SJCRH30 (cell line): ENCODE measurements at places on chromosomes 4 and X.
A peak's percentile ranks its signal among the peaks of the same experiment; 100 is the strongest.

- DNase-seq, result no peak
Observed at GRCh38 chr4:83062739-83063138, 27.8 kb downstream of the COPS4 start.

- DNase-seq, result no peak
Observed at GRCh38 chr4:2923141-2923551, 40.1 kb downstream of the NOP14 start.

DNA sequence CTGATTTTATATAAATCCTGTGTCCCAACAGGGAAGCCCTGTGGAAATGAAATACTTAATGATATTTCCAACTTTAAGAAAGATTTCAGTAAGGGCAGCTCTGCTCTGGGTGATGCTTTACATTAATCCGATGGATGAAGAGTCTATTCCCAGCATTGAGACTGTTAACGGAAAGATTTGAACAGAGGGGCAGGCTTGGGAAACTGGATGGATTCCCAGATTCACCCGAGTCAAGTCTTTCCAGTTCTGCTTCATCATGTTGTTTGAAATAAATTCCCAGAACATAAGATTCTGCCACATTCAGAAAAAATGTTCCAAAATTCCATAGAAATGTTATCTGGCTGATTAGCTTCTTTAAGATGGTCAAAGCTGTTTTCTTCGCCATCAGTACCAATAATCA, 246.0 kb downstream of the FBXW7 start:
- no peak for DNase-seq

DNA sequence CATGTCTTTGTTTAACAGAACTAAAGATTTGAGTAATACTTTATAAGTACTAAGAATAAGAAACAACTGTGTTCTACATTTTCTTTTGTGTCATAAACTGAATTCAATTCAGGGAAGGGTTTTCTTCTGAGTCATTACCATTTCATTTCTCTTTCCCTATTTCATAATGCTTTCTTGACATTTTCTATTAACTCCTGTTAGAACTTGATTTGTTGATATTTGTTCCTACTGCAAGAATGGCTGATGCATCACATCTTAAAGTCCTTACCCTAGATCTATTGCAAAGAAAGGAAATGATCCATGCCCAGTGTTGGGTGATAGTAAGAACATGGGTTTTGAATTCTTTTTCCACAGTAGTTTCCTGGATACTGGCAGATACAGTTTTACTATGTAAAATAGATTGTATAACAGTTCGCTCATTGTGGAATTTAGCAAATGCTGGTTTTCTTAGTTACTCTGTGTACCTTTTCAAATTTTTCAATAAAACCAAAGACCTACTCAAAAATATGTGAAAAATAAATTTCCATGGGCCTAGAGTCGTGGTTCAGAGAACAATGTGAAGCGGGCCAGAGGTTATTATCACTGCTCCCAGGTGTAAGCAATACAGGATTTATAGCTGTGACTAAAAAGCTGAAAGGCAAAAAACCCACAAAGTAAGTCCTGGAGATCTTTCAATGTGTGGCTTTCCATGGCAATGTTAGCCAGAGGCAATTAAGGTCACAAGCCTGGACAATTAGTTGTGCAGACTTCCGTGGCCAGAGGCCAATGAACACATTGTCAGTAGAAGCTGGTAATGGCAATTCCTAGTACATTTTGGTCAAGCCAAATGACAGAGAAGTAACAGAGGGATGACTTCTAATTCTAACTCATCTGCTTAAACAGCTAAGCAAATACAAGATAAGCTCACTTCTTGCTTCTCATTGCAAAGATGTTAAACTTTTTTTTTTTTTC, 127.3 kb upstream of the FAT4 start:
- peak; percentile 47 for DNase-seq

- DNase-seq, result peak; percentile 30
Observed at GRCh38 chr4:118905566-118905965, 16.9 kb downstream of the SYNPO2 start.

- DNase-seq, result no peak
Observed at GRCh38 chrX:139811942-139812629, 104.1 kb upstream of the MCF2 start.

GRCh38 chr4:39529534-39529933, 2.3 kb upstream of the UGDH start:
- DNase-seq, result no peak

DNA sequence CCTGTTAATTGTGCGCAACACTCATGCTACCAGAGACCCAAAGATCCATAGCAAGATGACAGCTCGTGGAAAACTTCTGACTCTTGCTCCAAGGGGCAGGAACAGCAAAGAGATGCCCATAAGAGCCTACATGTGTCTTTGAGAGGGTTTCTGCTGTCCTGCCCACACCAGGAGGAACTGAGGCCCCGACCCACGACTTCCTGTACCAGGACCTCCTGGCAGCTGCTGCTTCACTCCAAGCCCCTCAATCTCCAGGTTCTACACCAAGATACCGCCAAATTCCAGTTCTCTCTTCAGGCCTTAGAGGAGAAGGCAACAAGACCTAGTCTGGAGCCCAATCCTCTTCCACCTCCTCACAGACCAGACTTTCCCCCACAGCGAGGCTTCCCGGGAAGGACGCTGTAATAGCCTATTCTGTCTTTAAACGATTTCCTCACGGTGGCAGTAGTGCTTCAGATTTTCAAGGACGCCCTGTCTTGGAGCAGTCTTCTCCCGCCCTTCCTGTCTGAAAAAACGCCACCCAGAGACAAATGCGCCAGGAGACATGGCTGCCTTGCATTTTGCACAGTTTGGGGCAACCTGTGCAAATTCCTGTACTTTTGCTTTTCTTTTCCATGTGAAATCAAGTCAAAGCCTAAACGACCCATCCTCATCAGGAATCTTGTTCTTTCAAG, 230.2 kb upstream of the STK26 start:
- DNase-seq, result no peak

DNA sequence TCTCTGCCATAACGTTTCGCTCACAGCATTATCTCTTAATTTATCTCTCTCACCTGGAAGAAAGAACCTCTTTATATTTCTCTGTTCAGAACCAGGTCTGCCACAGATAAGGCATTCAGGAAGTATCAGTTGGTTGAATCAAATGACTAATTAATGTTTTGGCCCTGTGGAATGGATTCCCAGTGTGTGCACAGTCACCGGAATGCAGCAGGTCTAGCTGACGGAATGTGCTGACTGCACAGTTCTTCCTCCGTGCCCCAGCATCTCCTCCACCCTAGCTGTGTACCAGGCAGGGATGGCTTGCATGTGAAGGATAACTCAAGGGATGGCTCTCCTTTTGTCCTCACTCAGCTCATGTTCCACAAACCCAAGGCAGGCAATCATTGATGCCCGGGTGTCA, 141.8 kb upstream of the MSX1 start:
- DNase-seq, result no peak

- no peak for DNase-seq
Observed at GRCh38 chr4:41670530-41670929, 78.0 kb downstream of the PHOX2B start.

GRCh38 chr4:139265654-139266053, 14.4 kb downstream of the MGARP start:
- DNase-seq, result no peak

- DNase-seq, result no peak
Observed at GRCh38 chrX:2432298-2432863, 68.4 kb downstream of the DHRSX start.

- DNase-seq, result peak; percentile 8
Observed at GRCh38 chr4:120622601-120623000, 299.9 kb downstream of the PRDM5 start.

- DNase-seq, result no peak
Observed at GRCh38 chrX:38081909-38082308, 75.6 kb downstream of the SYTL5 start.

GRCh38 chrX:70231666-70232065, 2.8 kb upstream of the AWAT1 start:
- no peak for DNase-seq

- DNase-seq, result no peak
Observed at GRCh38 chrX:12170755-12171154, 32.5 kb downstream of the FRMPD4 start.

DNA sequence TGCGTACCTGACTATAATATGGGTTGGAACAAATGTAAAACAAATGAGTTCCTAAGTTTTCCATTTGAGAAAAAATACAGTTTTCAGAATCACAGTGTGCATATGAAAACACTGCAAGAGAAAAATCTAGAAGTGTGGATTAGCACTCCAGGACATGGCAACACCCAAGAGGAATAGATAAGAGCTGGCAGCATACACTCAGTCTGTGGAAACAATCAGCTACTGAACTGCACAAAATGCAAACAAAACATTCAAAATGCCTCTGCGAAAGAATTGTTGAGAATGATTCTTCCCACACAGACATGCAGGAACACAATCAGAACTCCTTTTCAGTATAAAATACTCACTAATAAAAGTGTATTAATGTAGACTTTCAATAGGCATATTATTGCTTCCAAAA, 39.9 kb downstream of the ATP8A1 start:
- DNase-seq, result no peak

DNA sequence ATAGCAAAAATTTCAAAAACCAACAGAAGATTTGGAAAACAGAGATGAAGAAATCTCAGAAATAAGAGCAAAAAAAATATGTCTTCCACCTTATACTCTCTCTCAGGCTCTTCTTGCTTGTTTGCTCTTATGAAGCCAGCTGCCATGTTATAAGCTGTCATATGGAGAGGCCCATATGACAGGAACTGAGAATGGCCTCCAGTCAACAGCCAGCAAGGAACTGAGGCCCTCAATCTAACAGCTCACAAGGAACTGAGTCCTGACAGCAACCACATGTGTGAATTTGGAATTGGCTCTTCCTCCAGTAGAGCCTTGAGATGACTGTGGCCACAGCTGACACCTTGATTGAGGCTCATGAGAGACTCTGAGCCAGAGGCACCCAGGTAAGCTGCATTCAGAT, 51.3 kb upstream of the MAOA start:
- no peak for DNase-seq

- DNase-seq, result no peak
Observed at GRCh38 chr4:114282937-114283336, 303.5 kb upstream of the ARSJ start.

DNA sequence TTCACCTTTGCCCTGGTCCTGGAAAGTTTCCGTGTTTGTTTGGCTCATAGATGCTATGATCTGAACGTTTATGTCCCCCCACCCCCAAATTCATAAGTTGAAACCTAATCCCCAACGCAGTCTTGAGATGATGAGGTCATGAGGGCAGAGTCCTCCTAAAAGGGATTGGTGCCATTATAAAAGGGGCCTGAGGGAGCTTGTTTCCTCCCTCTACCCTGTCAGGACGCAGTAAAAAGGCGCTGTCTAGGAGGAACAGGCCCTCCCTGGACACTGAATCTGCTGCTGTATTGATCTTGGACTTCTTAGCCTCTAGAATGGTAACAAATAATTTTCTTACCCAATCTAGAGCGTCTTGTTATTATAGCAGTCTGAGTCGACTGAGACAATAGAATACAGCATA, 2190.6 kb upstream of the TENM3 start:
- DNase-seq, result no peak

GRCh38 chr4:108172231-108172752, 3.6 kb upstream of the LEF1 start:
- no peak for DNase-seq

- no peak for DNase-seq
Observed at GRCh38 chrX:12770440-12770839, 20.8 kb upstream of the PRPS2 start.

DNA sequence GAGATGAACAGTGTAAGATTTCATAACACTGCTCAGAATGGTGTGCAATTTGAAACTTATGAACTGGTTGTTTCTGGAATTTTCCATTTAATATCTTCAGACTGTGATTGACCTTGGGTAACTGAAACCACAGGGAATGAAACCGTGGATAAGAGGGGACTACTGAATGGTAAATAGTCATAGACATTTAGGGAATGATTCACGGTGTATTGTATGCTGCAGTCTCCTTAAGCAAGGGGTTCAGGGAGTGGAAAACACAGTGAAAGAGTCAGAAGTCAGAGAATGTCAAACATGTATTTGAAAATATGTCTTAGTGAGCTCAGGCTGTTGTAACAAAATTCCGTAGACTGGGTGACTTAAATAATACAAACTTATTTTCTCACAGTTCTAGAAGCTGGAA, 398.2 kb upstream of the DIPK2B start:
- DNase-seq, result no peak

DNA sequence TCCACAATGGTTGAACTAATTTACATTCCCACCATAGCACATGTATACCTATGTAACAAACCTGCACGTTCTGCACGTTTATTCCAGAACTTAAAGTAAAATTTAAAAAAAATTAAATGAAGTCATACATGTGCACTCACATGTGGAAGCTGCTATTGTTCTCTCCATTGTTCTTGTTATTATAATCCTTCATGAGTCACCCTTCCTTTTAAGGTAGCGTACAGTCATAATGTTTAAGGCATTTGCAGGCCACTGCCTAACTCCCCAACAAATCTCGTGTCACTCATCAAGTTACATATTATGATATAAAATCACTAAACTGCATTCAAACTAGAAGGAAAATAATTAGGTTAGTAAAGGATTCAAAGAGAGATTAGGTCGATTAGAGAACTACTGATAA, 63.6 kb downstream of the SLC7A11 start:
- DNase-seq, result no peak

GRCh38 chr4:115781528-115782146, 668.2 kb upstream of the NDST4 start:
- peak; percentile 68 for DNase-seq

DNA sequence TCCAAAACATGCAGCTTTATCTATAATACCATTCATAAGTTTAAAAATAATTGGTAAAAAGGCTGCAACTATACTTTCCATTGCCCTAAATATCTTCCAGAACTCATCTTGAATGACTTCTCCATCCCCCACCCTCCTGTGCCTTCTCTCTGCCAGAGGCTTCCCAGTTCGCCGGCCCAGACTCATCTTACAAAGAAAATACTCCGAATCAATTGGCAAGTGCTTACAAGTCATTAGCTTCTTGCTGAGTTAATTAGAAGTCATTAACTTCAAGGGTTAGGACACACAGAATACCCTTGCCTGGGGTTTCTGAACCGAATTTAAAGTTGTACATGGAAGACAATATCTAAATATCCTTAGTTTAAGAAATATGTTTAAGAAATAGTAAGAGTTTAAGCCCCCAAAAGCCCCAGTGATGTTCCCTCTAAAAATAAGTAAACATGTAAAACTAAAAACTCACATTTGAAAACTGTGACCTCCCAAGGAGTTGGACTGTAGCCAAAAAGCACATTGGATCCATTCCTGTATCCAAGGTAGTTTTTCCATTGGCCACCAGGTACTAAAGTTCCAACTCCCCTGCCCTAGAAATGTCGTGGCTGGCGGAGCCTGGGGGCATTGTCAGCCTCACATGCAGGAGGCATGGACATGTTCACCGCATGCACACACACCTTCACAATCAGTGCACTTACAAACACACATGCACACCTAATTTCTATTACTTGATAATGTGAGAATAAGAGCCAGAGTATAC, 535.2 kb upstream of the FAT1 start:
- no peak for DNase-seq

DNA sequence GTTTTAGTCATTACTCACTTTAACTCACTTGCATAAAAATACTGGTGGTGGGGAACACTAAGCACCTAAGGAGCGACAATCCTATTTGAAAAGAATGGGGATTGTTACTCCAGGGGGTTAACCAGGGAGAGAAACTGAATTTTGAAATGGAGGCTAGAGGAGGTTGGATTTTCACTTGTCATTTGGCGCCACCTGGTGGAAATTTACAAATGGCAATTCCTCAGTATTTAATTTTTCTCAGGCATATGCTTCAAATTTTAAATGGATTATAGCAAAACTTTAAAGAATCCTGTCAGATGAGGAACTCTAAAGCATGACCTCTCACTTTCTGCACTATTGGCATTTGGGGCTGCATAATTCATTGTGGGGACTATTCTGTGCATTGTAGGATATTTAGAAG, 2.7 kb upstream of the GEMIN8 start:
- peak; percentile 47 for DNase-seq
